ENCODE measurements at places on chromosomes 7 and 10.

GRCh38 chr7:108016841-108017775, 14.1 kb upstream of the LAMB1 start:
- no peak for DNase-seq

DNA sequence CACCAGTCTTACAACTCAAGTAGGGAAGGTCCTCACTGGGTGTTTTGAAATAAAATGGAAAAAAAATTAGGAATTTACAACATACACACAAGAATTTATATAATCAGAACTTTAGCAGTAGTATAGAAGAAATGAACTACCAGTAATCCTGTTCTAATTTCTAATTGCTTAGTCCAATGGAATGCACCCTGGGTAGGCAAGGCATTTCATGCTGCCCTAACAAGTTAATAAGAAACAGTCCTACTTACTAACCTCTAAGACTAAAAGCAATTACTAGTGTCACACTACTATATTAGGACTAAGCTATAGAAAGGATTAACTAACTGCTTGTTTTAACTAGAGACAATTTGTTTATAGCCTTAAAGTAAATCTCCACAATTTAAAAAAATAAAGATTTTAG, 158.1 kb downstream of the BTAF1 start:
- no peak for DNase-seq

- no peak for DNase-seq
Observed at GRCh38 chr10:44051091-44051490, 333.8 kb downstream of the CXCL12 start.

DNA sequence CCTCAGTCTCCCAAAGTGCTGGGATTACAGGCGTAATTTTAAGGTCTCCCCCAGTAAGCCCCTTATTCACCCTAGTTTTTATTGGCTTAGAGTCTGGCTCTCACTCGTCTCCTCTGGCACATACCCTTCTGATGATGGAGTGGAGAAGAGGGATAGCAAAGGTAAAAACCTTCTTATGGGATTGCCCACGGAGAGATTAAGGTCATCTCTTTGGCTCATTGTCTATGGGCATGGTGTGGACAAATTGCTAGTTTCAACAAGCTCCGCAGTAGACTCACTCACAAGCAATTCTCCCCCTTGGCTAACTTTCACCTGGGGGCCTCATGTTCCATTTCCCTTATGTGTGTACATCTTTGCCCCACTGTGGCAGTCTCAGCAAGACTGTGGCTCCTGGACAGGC, 22.4 kb upstream of the TSGA13 start:
- DNase-seq: no peak

DNA sequence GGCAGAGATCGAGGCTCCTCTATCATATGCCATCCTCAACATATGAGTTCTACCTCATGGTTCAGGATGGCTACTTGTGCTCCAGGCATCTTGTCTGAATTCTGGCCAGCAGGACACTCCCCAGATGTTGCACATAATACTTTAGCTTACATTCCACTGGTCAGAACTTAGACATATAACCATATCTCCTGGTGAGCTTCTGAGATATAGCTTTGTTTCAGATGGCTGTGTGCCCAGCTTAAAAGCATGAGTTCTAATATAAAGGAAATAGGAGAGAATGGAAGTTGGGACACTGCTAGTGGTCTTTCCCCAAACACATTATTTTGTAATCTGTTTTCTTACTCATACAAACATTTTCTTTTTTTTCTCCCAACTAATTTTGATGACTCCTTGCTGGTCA, 50.8 kb upstream of the IFRD1 start:
- DNase-seq: no peak

GRCh38 chr7:31373337-31374289, 33.1 kb upstream of the NEUROD6 start:
- peak; percentile 11 for DNase-seq

- DNase-seq: peak; percentile 30
Observed at GRCh38 chr7:99004216-99004615, 125.9 kb downstream of the TRRAP start.

DNA sequence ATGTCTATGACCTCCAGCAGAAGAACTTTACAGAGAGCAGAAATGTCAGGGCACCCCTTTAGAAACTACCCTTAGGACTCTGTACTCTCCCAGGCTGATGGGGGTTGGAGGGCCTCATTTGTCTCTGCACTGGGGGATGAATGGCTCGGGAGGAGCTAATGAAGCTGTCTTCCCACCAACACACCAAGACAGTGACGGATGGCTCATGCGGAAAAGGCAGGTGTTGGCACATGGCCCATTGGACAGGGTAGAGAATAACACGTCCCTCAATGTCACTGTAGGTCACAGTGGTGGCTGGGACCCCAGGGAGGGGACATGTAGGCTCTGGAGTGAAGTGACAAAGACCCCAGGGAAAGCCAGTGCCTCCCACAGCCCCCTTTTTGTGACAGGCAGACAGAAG, 64.0 kb upstream of the PCBD1 start:
- no peak for DNase-seq

GRCh38 chr10:90966146-90966545, 45.3 kb upstream of the ANKRD1 start:
- DNase-seq: no peak

GRCh38 chr10:12748186-12748585, 253.3 kb downstream of the CCDC3 start:
- no peak for DNase-seq

GRCh38 chr7:105578496-105578895, 2.8 kb downstream of the EFCAB10 start:
- no peak for DNase-seq

- no peak for DNase-seq
Observed at GRCh38 chr7:2800931-2801688, 43.0 kb downstream of the GNA12 start.

DNA sequence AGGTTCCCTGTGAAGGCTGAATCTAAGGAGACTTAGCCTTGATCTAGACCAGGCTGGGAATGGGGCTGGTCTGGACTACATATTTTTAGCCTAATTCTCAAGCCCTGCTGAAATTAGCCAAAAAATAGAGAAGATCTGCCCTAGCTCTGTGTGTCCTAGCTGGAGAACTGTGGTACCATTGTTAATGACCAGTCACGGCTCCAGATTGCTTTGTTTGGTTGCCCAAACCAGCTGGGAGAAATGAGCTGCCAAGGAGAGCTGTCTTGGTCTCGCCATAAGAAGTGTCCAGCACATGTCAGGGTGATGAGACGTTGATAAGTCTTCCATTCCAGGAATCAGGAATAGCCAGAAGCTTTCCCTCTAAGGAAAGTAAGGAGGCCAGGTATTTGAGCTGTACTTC, 20.7 kb downstream of the GBX1 start:
- no peak for DNase-seq

DNA sequence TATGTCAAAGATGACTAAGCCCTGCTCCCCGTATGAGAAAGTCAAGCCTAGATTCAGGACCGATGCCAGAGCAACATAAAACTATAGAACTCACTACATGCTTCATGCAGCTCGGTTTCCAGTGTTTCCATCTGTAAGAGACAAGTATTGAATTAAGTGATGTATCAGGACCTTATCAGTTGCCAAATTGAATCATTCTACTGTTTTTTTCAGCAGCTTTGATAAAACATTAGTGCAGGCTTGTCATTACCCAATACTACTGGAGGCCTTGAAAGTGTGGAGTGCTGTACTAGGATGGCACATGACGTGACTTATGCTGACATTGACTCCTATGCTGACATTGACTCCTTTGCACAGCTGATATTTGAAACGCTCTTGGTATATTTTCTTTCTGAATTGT, 10.8 kb upstream of the NRP1 start:
- no peak for DNase-seq

DNA sequence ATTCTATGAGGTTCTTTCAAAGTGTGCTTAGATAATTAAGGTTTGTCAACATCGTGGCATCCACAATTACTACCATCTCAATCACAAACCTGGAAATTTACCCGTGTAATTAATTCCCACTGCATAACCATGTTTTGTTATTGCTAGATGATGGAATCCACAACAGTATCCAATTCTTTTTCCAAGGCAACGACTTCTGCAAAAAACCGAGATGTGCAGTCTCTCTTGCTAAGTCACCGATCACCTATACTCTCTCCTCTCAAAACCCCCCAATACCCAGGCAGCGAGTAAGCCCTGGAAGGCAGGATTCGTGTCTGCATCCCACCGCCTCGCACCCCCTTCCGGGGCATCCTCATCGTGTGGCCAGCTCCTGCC, 678 bp upstream of the EIF4H start:
- no peak for DNase-seq

DNA sequence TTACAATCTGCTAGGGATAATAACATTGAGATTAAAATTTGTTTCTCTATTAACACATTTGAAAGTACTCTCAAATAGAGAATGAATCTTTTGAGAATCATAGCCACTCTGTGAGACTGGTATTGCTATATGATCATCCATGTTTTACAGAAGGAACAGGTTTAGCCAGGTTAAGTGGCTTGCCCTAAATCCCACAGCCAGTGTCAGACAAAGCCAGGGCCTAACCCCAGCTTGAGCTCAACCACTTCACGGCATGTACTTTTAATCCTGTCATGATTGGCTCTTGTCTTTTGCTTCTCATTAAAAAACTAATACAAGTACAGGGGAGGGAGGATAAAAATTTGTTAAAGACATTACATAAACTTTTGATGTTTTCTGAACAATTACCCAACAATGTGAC, 3.8 kb upstream of the ZNRF2 start:
- no peak for DNase-seq

DNA sequence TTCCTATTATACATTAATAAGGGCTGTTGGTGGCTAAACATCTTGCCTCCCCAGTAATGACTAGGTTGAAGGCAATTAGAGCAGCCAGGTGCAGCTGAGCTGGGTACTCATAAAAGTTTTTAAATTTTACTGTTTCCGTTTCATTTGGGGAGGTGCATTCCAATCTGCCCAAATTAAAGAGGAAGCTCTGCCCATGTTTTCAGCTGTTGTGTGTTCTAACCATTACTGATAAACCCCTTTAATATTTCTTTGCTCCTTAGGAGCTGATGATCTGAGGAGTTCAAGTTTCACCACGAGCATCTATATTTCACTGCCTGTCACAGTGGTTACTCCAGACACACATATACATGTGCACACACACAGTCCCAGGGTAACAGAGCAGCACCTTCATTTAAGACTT, 94.4 kb downstream of the JAZF1 start:
- DNase-seq: no peak

GRCh38 chr10:29151005-29151404, 137.9 kb upstream of the LYZL1 start:
- DNase-seq: no peak

GRCh38 chr10:79196470-79197461, 128.0 kb downstream of the ZMIZ1 start:
- no peak for DNase-seq

DNA sequence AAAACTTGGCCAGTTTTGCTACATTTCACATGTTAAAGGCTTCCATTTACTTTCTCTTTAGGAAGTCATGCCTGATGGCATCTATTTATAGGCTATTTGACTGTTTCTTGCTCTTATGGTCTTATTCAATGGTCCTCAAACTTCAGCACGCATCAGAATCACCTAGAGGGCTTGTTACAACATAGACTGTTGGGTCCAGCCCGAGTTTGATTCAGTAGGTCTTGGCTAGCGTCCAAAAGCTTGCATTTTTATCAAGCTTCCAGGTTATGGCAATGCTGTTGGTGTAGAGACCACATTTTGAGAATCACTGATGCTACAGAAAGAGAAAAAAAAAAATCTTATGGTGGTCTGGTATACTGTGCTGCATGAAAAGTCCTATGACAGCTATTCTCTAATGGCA, 51.9 kb downstream of the MTPN start:
- no peak for DNase-seq

DNA sequence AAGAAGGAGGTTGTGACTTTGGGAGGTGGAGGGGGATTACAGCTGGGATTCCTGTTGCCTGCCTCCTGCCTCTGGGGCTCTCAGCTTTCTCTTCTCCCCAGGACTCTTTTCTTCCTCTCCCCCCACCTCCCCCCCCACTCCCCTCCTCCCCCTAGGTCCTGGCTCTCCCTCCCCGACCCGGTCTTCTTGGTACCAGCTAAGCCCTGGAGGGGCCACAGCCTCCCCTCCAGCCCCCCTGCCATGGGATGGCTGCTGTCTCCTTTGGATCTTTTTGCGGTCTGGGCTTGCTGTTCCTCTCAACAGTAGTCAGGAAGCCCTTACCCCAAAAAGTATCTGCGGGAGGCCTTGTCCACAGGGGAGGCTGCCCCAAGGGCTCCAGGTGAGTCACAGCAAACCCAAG, 33.5 kb upstream of the LEP start:
- no peak for DNase-seq

DNA sequence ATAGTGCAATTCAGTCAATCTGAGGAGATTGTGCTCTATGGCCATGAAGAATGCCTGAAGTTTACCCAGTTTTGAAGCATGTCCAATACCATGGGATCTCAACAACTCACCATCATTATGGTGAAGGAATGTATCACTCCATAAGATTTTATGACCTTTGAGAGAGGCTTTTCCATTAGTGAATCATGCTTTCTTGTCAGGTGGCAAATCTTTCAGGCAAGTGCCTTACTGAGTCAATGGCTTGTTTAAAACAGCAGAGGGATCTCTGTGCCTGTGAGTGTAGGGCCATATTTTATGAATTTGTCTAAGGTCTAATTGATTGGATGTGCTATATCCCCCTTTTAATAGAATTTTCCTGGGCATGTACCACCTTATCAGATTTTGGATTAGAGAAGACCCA, 131.5 kb downstream of the CCDC7 start:
- peak; percentile 27 for DNase-seq

DNA sequence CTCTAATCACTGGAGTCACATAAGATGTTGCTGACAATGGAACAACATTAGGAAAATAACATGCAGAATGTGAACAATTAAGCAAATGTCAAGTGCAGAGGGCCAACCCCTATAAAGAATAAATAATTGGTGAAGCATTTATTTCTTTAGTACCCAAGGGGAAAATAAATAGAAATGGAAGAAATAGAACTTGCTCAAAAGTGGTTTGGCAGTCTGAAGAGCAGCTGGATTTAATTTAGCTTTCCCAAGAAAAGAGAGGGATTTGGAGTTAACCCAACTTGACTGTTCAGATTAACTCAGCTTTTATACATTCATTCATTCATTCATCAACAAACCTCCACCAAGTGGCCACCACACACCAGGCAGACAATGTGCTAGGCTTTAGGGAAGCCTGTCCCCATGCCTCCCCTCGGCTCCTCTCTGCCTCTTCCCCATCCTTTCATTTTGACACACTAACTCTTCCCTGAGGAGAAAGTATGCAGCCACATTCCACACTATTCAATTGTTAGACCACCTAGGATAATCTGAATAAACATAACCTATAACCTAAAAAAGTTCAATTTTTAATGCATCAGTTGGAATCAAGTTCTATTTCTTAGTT, 295.5 kb downstream of the AHR start:
- DNase-seq: peak; percentile 68

- DNase-seq: no peak
Observed at GRCh38 chr7:69859342-69859741, 261.1 kb downstream of the AUTS2 start.

DNA sequence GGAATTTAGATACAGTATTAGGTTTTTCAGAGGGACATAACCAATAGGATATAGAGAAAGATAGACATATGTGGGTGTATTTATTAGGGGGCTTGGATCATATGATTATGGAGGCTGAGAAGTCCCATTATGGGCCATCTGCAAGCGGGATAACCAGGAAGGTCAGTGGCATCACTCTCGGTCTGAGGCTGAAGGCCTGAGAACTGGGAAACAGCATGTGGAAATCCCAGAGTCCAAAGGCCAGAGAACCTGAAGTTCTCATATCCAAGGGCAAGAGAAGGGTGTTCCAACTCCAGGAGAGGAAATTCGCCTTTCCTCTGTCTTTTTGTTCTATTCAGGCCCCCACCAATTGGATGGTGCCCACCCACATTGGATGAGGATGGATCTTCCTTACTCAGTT, 180.7 kb downstream of the POU6F2 start:
- DNase-seq: no peak
